Stimulated activated CD8-positive, alpha-beta memory T cell treated with anti-CD3 and anti-CD28 coated beads, Interleukin-4, amount 100 ng/mL, for 48 hours (primary cell): ENCODE measurements at places on chromosomes 6 and 20.

DNA sequence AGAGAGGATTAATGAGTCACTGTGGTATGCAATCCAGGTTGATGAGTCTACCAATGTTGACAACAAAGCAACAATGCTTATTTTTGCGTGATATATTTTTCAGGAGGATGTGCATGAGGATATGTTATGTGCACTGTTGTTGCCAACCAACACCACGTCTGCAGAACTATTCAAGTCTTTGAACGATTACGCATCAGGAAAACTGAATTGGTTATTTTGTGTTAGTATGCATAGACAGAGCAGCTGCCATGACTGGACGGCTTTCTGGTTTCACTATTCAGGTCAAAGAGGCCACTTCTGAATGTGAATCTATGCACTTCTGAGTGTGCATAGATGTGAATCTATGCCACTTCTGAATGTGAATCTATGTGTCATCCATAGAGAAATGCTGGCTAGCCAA is 134.0 kb upstream of the GRIK2 start:
- no peak for DNase-seq

DNA sequence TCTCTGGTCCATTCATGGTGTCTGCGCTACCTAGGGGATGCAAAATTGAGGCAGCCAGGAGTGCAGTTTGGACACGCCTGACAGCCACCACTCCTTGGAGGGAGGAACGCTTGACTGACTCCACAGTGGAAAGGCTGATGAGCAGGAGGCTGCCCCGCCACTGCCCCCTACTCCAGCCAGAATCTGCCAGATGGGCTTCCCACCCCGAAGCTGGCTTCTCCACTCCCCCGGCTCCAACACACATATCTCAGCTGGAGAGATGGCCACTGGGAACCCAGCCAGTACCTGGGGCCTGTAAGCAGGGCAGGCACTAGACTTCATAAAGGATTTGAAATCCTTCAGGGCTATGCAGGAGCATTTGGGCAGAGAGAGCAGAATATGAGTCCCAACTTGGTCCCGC is 51.4 kb upstream of the BLCAP start:
- no peak for DNase-seq

DNA sequence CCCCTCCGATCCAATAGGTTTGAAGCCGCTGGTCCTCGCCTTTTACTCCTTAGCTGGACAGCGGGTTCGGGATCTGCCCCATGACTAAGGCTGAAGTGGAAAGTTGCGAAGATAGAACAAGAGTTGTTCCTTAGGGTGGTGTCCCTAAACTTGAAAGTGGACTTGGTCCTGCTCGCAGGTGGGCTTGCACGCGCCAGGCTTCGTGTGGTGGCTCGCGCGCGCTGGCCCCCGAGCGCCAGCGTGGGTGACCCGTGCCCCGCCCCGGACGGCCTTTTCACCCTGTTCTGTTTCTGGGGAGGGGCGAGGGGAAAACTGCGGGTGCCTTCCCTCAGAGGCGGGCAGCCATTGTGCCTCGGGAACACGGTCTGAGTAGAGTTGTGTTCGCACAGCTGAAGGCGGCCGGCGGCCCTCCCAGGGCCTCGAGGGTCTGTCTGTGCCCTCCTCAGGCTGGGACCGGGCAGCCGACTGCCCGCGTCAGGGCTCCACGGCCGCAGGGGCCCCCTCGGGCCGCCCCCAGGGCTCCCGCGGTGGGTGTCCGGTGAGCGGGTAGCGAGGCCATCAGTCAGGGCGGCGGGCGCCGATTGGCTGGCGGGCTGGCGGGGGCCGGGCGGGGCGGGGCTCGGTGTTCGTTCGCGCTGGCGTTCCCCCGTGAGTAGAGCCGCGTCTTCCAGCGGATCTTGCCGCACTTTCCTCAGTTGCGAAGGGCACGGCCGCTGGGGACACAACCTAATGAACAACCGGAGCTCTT is 33.0 kb downstream of the RREB1 start:
- DNase-seq = peak; percentile 86

DNA sequence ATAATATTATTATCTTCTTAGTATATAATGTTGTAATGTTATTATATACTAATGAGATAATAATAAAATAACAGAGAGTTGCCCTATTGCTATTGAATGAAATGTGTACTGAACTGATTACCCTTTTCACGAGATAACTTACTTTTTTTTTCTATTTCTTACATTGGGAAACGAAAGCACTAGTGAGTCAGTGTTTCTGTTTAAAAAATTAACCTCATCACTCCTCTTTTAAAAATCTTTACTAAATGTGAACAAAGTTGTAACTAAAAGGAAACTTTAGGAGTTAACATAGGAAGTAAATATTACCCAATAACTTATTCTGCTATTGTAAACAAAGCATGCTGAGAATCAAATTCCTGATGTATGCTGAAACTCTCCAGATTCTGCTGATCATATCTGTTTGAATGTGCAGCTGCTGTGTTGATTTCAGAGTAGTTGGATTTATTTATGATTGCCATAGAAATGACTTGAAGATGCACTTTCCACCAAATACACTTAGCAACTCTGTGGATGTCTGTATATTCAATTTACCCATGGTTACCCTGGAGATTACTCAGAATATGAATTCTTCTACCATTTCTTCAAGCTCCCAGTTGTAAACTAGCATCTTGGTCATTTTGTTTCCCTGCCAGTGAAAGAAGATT is 523.4 kb downstream of the TENT5A start:
- no peak for DNase-seq

- DNase-seq = no peak
Observed at GRCh38 chr6:12136905-12137304, 124.8 kb downstream of the HIVEP1 start.

GRCh38 chr20:9130521-9130920 is 61.6 kb downstream of the PLCB4 start:
- DNase-seq = no peak

DNA sequence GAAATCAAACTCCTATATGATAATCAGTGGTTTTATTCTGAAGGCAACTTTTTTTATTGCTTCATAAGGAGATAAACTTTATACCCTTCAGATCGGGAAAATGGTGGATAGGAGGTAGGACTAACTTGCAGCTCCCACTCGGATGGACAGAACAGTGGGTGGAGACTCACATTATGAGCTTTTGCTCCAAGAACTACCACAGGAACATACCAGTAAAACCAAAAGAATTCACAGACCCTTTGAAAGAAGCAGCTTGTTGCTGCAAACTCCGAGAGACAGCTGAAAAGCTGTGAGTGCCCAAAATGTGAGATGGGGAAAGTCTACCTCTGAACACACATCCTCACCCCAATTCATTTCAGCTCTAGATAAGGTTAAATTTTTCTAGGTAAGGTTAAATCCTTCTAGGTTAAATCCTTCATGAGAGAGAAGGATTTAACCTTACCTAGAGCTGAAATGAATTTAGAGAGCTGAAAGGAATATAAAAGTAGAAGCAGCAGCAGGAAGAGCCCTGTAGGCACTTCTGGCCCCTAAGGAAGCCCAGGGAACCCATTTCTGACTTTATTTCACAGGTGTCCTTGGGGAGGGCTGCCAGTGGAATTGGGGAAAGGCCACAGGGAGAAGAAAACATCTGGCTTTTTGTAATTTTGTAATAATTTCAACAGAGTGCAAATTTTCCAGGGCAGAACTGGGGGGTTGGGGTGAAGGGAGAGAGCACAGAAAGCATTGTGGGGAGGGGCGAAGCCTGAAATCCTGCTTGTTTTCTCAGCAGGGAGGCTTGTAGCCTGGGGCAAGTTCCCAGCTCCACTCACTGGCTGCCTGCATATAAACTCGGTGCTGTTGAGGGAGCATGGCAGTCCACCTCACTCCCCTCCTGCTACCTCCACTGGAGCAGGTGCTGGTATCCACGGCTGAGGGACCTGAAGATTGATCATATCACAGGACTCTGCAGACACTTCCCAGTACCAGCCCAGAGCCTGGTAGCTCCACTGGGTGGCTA is 65.9 kb upstream of the HCRTR2 start:
- DNase-seq = no peak

DNA sequence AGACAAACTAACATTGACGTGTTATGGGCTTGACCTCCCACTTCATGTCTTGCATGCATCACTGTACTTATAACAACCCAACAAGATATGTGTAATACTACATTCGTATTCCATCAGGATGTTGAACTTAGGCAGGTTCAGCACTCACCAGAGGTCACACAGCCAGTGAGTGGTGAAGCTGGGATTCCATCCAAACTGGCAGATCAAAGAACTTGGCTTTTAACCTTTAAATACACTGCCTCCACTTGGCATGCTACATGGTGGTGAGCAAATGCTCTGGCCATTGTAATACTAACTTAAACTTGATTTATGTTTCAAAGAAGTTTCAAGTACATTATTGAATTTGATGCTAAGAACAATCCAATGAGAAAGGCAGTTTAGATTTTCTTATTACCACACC is 10.7 kb upstream of the HDDC2 start:
- DNase-seq = no peak

DNA sequence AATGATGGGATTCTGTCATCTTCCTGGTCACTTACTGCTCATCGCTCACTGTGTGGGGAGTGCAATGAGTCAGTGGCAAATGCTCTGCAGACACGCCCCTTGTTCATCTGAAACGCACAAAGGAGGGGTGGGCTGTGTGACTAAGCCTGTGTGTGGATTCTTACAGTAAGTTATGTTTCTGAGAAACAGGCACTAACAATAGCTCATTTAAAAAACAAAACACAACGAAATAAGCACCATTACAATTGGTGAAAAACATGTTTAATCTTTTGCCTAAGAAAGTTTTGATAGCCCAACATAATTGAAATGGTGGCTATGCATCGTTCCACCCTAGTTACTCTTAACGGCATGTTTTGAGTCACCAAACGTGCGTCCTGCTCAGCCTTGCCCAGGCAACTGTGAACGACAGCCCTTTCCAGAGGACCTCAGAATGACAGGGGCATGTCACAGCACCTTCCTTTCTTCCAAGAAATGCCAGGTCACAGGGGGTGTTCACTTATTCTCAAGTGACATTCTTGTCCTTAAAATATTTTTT is 118.4 kb upstream of the SGK1 start:
- DNase-seq = peak; percentile 76

- DNase-seq = no peak
Observed at GRCh38 chr6:52746213-52746612, 17.1 kb downstream of the GSTA2 start.

DNA sequence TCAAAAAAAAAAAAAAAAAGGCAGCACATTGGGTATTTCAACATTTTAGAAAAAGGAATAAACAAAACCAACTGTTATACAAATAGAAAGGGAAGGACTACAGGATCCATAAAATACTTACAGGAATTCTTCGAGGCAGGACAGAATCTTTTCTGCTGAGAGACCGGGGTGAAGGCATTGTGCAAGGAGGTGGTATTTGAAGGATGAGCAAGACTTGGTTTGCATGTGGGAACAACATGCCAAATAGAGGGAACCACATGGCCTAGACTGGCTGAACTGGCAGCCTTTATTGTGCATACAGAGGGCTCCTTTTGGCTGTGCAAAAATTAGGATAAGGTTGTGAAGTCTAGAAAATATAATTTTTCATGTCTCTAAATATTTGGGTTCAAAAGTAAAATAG is 62.9 kb downstream of the SCAND1 start:
- DNase-seq = no peak

DNA sequence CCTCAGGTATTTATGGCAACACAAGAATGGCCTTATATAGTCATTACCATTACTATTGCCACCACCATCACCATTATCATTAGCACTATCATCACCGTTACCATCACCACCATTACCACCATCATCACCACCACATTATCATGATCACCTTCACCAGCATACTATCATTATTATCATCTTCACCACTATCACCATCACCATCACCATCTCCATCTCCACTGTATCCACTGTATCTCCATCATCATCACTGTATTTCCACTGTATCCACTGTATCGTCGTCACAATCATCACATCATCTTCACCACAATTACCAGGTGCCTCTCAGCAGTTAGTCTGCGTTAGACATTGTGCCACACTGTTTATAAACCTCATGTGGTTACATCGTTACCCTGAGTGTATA is 45.3 kb downstream of the GGTLC1 start:
- DNase-seq = no peak
